ENCODE measurements at places on chromosomes 16 and 17.
A peak's percentile ranks its signal among the peaks of the same experiment; 100 is the strongest.

GRCh38 chr17:50075446-50076032 is 19.6 kb upstream of the PDK2 start:
- no peak for DNase-seq

DNA sequence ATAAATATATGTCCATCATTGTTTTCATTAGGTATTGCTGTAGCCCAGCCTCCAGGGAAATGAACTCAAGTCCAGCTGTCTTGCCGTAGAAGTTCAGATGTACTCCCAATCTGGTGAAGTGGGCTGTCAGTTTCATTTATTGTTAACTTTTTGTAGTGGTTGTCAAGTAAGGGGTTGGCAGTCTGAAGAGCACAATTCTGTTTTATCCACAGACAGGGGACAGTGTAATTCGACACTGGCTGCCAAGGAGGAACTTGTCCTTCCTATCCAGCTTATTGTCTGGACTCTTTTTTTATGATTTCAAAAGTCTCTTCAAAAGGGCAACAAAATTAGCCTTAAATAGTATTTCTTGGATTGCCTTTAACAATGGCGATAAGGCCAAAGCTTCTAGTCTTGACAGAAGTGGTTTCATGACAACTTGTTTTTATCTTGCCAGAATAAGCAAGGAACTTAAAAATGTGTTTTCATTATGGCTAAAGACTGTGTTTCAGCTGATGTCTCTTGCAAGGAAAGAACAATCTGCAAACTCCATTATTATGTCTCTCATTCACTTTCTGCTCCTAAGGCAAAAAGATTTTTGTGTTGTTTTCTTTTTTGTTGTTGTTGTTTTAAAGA is 73.9 kb upstream of the TANC2 start:
- DNase-seq, result no peak

DNA sequence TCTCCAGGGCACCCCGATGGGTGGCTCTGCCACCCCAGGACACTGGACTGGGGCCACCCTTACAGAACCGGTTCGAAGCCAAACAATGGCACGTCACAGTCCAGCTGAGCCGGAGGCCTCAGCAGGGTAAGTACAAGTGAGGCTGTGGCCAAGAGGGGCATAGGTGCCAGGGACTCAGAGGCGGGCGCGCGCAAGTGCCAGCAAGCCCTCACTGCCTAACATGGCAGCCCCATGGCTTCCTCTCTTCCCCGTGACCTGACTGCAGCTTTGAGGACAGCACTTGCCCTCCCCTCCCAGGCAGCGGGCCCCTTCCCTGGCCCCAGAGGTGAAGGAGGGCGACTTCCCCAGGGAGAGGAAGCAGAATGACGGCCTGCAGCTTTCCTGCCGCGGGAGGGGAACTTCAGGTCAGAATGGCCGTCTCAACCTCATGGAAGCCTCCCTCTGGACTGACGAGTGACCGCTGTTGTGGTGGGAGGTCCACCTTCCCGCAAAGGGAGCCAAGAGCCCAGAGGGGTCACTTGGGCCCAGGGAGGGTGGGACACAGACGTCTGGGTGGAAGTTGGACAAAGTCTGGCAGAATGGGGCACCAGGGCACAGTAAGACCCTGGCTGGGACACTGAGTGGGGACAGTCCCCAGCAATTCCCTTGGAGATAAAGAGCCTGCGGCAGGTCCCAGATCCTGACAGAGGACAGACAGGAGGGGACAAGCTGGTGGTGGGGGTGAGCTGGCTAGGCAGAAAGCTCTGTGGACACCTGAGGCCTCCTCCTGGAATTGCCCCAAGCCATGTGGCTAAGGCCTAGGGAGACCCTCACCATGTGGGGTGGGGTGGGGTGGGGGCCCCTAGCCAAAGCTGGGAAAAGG is 52.1 kb upstream of the TOB1 start:
- no peak for DNase-seq

DNA sequence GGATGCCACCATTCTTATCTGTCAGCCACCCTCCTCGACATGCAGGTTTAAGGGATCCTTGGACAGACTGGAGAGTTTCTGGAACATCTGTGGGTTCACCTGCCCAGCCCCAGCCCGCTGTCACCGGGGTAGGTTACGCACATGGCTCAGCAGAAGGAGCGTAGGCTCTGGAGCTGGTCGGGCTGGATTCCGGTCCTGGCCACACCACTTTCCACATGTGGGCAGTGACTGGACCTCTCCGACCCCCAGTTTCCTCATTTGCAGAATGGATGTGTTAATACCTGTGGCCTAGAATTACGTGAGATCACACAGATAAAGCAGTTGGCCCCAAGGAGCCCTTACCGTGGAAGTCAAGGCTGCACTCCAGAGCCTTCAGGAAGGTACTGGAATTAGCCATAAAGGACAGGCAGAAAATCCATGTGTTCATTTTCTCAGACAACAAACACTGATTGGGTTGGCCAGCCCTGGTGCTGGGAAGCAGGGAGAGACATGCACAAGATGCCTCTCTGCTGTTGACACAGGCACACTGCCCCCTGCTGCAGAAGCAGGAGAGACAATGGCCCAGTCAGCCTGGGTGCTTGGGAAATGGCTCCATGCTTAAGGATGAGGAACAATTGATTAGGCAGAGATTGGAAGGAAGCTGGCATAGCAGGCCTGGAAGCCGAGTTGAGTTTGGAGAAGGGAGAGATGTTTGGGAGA is 58.8 kb downstream of the SF3B3 start:
- no peak for DNase-seq

- peak; percentile 67 for DNase-seq
Measured at GRCh38 chr16:27449434-27450195, 47.6 kb downstream of the IL21R start.

- no peak for DNase-seq
Measured at GRCh38 chr16:24075931-24076716, 180.0 kb upstream of the CACNG3 start.

GRCh38 chr17:78118801-78119241 is 9.7 kb downstream of the TMC6 start:
- DNase-seq, result no peak

- no peak for DNase-seq
Measured at GRCh38 chr17:16491131-16491702, 776 bp downstream of the LRRC75A start.

DNA sequence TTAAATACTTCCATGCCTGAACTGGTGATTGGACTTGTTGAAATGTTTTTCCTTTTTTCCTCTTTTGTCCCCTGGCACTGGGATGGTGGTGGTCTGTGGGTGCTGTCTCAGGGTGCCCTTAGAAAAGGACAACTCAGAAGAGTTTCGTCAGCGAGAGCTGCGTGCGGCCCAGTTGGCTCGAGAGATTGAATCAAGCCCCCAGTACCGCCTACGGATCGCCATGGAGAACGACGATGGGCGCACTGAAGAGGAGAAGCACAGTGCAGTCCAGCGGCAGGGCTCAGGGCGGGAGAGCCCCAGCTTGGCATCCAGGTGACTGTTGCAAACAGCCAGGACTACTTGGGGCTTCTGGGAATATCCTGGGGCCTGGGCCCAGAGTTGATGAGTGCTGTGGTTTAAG is 6.9 kb downstream of the ATXN2L start:
- DNase-seq, result no peak

DNA sequence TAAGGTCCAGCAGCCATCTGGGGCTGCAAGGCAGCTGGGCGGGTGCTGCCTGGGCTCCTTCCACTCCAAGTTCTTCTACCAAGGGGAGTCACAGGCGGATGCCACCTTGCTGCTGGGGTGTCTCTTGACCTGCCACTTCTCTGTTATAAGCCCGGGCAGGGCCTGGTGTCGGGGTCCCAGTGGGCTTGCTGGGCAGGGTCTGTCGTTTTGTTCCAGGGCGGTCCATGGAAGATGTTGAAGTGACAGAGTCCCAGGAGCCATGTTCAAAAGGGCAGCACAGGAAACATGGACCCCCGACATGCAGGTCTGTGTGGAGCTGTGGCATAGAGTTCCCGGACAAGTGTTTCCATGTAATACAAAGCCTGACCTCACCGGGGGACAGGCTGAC is 91.1 kb downstream of the TNFRSF13B start:
- no peak for DNase-seq

GRCh38 chr17:66620528-66620927 is 214.4 kb upstream of the CACNG5 start:
- no peak for DNase-seq

DNA sequence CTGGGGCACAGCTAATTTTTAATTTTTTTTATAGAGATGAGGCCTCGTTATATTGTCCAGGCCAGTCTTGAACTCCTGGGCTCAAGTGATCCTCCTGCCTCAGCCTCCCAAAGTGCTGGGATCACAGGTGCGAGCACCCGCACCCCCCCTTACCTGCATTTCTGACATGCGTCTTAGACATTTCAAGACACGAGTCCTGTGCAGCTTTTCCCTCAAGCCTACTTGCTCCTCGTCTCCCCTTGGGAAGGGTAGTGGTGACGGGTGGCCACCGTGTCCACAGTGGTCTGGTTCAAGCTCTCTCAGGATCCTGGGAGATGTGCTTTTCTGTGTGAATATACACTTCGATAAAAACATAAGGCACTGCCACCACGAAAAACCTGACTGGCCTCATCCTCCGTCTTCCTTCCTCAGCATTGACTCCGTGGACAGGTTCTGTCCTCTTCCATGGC is 9.6 kb downstream of the CANT1 start:
- no peak for DNase-seq

DNA sequence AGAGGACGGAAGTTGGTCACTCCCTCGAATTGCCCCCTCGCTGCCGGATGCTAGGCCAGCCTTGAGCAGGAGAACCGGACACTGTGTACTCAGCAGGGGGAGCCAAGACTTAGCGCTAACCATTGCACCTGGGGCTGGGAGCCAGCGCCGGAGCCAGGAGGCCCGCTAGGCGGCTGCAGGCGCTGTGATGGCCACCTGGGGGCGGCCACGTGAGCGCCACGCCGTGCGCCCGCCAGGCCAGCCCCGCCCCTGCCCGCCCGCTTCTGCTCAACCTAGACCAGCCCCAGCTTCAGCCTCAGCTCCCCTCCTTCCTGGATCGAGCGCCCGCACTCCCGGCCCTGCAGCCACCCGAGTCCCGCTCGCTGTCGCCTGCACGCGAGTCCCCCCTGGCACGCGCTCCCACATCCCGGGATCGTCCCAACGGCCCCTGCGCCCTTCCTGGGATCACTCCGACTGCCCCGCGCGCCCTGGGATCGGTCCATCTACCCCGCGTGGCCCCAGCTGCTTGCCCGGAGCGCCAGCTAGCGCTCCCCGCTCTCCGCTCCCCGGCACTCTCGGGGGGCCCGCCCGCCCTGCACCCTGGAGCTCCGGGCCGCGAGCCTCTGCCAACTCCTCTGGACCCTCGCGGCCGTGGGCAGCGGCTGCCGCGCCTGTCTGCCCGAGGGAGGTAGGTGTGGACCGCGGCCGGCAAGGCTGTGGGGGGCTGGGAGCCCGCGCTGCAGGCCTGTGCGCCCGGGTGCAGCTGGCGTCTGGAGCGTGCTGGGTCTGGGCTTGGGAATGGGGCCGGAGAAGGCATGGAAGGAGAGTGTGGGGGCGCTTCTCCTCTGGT is at the start of gene EEF2K:
Gene EEF2K (plus strand): TSS at position 266 of the 829 bp plus-strand sequence. CDS start 19,452 bp downstream, outside the sequence.
- DNase-seq, result peak; percentile 80

- no peak for DNase-seq
Measured at GRCh38 chr16:6104428-6104827, 1006.8 kb upstream of the EEF2KMT start.

- DNase-seq, result peak; percentile 27
Measured at GRCh38 chr16:46673320-46674013, 15.5 kb downstream of the VPS35 start.

DNA sequence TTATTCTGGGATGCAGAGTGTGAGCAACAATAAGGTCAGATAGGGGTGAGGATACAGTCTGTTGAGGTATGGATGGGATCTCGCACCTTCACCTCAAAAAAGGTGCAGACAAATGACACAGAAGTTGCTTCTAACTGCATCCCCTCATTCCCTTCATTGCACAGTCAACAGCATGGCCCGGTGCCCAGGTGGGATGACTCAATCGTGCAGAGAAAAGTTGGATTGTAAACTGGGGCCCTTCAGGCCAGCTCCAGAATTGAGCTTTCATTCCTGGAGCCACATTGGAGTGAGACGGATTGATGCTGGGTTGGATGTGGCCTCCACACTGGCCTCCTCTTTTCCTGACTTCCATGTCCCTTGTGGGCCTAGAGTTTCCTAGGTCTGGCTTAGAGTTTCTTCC is 977.4 kb downstream of the KCNJ18 start:
- no peak for DNase-seq

GRCh38 chr17:12085076-12085949 is 64.6 kb downstream of the MAP2K4 start:
- DNase-seq, result no peak

DNA sequence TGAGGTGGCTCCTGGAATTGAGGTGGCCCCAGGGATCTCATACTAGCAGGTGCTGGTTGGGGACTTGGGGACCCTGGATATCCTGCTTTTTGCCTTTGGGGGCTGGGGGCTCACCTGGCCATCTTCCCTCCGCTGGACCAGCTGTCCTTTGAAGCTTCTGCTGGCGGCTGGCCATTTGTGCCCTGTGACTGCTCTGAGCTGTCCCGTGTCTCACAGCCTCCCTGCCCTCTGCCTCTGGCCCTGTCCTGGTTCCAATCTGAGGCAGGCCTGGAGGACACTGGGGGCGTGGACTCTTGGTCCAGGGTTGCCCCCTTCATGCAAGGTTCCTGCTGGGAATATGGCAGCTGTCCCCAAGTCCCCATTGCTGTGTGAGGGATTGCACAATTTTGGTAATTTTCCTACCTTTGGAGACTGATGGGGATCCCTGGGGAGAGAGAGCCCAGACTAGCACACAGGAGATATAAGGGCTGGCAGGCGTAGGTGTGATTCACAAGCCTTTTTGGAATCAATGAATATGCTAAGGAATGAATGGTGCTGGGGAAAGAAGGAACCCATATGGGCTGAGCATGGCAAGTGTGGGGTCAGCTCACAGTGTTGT is 19.2 kb downstream of the ADCY7 start:
- no peak for DNase-seq

DNA sequence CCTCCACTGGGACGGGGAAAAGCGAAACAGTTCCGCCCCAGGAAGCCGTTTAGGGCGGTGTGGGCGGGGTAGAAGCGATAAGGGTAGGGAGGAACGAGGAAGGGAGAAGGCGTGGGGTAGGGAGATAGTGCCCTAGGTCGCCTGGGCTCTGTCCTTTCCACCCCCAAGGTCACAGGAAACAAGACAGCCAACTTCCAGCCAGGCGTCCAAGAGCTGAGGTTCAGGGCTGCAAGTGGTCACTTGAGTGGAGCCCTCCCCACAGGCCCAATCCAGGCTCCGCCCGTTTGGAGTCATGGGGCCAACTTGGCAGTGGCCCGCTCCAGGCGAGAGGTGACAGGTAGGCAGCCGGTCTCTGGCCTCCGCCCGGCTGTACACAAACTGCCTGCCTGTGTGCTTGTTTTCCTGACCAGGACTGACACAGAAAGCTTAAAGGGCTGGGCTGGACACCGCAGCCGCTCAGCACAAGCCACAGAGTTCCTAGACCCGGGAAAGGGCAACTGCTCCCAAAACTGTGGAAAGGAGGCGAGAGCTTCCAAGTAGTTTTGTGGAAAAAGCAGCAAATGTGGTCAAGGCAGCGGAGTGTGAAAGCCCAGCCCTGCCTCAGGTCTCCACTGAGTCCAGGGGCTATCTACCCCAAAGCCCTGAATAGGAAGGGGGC is at the start of gene RILP:
Gene RILP (minus strand): TSS at position 23 of the 658 bp plus-strand sequence. CDS start 62 bp downstream, outside the sequence.
- no peak for DNase-seq

- DNase-seq, result peak; percentile 80
Measured at GRCh38 chr16:24010440-24011089, 174.8 kb downstream of the PRKCB start.

All from activated CD4-positive, alpha-beta T cell treated with anti-CD3 and anti-CD28 coated beads, Interleukin-2, amount 50 U/mL, for 4 hours (primary cell).